ENCODE measurements at places on chromosomes 2 and 18. TPM values are rescaled to one million over a fixed set of nuclear protein-coding genes. Genes with fewer than 3 reads are reported as not detected.

DNA sequence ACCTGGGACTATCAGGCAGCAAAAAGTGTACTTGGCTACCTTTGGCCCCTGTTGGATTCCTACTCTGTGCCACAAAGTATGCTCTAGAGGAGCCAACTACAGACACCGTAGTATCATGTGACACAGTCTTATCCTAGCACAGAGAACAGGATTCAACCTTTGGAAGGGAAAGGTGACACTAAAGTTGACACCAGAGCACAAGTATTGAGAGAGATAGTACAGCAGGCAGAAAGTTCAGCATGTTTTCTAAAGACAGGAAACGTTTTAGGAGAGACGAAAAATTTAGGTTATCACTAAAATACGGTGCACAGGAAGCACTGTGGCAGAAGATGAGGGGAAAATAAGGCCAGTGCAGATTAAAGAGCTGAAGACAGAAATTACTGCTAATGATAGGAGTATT lies 18.6 kb downstream of the SMAD2 start:
- peak overlapping the region; percentile 40 for H3K4me3 ChIP-seq
- no peak for DNase-seq
- peak overlapping the region; percentile 93 for H3K27ac ChIP-seq

- no peaks in the 10 kb centered on the region for H3K4me1 ChIP-seq
- H3K27me3 ChIP-seq: peaks cover 5% of the 10 kb centered on the region
- no peaks in the 10 kb centered on the region for H3K36me3 ChIP-seq
- H3K27ac ChIP-seq: no peak overlapping the region
- no peak for DNase-seq
Measured at GRCh38 chr2:221596192-221596591, 24.1 kb upstream of the EPHA4 start.

The SOS1 gene
- 61.0 TPM for total RNA-seq

- H3K27me3 ChIP-seq: peaks cover 10% of the 10 kb centered on the region
- H3K27ac ChIP-seq: no peak overlapping the region
Measured at GRCh38 chr2:19835781-19836281, 66.0 kb downstream of the TTC32 start.

DNA sequence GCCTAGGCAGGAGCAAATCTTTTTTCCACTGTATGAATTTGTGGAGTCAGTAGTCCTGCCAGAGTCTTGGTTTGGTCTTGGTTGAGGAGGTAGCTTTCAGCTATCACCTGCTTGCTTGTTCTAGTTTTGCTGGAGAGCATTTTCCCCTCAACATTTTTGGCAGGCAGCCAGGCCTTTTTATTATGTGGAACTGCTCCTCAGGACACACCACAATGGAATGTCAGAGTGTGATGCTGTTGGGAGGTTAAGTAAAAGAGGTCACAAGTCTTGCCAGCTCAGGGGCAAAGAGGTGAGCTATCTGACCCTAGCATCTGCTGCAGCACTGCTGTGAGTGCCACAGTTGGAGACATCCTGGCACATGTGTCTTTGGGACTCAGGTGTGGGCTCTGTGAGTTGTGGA lies 258.0 kb downstream of the CNTNAP5 start:
- no peaks in the 10 kb centered on the region for H3K4me1 ChIP-seq
- DNase-seq: no peak
- no peak overlapping the region for H3K4me3 ChIP-seq
- no peak overlapping the region for H3K27ac ChIP-seq

The GPR45 gene
- not detected for total RNA-seq

The IL1R2 gene
- total RNA-seq: 1.1 TPM

The EEF1B2 gene
- 711 TPM for total RNA-seq

DNA sequence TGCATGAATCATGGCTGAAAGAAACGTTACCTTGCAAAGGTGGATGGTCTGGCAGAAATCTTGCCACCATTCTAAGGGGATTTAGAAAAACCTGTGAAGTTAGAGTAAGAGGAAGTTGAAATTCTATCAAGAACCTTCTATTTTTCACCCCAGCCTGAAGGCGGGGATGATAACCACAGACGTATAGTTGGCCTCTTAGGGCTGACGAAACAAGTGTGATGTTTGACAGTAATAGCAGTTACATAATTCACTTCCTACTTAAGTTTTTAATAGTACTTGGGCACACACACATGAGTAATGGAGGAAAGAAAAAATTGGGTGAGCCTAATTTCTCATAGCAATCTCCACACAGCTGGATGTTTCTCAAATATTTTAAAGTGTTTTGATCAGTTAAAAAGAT lies 336.6 kb upstream of the SALL3 start:
- H3K4me3 ChIP-seq: no peak overlapping the region
- DNase-seq: no peak
- no peak overlapping the region for H3K27ac ChIP-seq
- H3K27me3 ChIP-seq: peaks cover 2% of the 10 kb centered on the region

- DNase-seq: no peak
- no peak overlapping the region for H3K27ac ChIP-seq
- peaks cover 12% of the 10 kb centered on the region for H3K27me3 ChIP-seq
Measured at GRCh38 chr2:18422432-18423165, 137.9 kb downstream of the RDH14 start.
